ENCODE measurements at places on chromosomes 7 and 10. TPM values are rescaled to one million over a fixed set of nuclear protein-coding genes. Genes with fewer than 3 reads are reported as not detected.

Gene ZNF485
- total RNA-seq: 1.7 TPM

- DNase-seq: no peak
Observed at GRCh38 chr7:96737545-96738050, 28.0 kb upstream of the SEM1 start.

DNA sequence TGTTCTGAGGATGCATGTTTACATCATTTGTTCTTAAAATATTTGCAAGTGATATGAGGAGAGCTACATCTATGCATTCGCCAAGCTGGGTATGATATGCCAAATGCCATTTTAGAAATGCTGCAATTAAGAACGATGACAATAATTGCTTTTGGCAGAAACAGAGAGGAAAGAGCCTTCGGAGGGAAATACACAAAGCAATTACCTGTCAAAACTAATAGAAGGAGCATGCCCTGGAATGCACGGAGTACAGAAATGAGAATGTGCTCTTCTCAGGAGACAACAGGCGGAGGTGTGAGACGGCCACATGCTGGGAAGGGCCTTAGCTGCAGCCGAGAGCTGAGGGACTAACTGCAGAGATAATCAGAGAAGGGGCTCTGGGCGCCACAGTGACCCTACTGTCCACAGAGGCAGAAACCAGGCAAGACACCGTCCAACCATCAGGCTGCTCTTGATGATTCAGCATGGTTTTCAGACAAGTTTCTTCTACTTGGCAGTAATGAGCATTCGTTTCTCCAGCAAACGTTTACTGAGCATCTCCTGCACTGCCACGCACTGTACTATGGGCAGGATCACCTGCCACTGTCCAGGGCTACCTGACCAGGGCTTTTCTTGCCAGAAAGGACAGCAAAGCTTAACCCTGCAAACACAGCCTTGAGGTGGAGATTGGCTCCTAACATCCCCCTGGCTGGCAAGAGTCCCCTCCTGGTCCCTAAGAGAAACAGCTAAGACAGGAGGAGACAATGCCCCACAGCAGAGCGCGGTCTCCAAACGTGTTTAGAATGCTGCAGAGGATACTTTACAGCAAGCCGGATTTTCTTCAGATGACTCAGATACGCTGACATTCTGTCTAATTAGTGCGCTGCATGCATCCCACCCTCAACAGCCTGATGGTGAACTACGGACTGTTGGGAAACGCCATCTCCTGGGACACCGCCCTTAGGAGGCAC, 18.1 kb downstream of the VIPR2 start:
- DNase-seq: no peak

GRCh38 chr10:108187408-108188012, 1023.0 kb upstream of the SORCS1 start:
- no peak for DNase-seq

Gene SLC13A4
- total RNA-seq: not detected

- DNase-seq: no peak
Observed at GRCh38 chr10:123882681-123883445, 8.7 kb downstream of the CPXM2 start.

Measured in heart right ventricle (tissue), 16 donors.